Anterior cingulate cortex (tissue), 58 donors: ENCODE measurements at places on chromosomes 3 and 15.

DNA sequence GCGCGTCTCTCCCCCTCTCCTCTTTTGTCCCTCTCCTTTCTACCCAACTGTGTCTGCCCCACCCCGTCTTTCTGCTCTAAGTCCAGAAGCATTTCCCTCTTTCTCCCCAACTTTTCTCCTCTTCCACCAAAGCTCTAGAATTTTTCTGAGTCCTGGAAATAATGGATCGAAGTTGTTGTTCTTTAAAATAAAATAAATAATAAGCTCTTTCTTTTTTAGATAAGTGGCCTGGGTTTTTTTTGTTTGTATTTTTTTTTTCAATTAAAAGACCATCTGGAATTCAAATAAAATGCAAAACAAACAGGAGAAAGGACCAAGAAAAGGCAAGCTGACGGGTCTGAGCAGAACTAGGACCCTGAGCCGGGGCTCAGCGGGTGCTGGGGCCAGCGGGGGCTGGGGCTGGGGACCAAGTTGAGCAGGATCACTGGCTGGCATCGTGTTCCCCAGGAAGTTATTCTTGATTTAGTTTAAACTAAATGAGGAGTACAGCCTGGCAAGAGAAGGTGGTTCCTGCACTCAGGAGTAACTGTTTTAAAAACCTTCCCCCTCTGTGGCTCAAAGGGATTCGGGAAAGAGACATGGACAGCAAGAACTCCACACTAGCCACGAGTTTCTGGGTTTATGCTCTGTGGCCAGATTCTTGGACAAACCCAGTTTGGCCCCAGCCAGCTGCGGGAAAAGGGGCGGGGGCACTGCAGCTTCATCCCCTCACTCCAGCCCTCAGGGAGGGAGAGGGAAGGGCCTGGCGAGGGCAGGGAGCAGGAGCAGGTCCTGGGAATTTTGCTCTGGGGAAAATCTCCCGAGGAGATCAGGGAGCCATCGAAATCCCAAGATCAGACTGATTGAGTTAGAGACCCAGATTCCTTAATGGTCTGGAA is 8.4 kb downstream of the GATA2 start:
- no peak for DNase-seq

DNA sequence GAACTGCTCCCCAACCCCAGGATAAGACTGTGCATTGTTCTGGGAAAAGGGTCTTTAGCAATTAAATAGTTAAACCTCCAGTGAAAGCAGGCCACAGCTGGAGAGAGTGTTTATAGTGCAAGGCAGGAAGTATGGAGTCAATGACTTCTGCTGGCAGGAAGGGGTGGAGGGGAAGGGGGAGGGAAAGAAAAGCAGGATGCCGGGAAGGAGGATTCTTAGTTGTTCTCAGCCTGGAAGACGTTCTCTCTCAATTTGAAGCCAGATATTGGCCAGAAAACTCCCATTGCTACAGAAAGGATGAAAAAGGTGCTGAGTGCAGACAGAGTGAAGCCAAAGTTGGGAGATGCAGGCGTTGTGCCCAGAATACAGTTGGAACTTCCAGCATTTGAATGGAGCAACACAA is 35.7 kb upstream of the ACTL6A start:
- DNase-seq, result no peak

DNA sequence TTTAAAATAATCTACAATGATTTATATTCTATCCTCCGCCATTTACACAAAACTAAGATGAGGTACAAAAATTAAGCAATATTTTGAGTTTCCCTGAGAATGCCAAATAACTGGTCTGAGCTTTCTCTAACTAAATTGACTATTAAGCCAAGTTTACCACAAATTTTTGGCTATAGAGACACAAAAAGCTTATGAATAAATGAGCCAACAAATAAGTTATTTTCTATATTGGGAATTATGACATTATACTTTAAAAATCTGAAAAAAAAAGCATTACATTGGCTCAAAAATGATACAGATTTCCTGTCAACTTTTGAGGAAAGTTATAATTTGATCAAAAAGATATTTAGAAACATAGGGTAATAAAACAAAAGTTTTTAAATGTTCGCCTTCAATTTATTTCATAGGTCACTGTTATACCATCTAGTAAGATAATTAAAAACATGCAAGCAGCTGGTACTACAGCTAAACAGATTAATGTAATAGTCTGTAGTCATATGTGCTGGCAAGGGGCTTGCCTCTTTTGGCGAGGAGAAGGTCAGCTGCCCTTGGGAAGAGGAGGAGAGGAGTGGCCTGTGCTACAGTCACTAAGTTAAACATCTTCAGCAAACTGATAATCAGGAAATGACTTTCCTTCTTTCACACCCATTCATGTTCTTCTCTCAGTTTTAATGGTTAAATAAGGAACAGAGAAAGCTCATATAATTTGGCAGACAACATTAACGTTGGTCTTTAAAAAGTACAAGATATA is 318.5 kb downstream of the TBC1D5 start:
- no peak for DNase-seq

DNA sequence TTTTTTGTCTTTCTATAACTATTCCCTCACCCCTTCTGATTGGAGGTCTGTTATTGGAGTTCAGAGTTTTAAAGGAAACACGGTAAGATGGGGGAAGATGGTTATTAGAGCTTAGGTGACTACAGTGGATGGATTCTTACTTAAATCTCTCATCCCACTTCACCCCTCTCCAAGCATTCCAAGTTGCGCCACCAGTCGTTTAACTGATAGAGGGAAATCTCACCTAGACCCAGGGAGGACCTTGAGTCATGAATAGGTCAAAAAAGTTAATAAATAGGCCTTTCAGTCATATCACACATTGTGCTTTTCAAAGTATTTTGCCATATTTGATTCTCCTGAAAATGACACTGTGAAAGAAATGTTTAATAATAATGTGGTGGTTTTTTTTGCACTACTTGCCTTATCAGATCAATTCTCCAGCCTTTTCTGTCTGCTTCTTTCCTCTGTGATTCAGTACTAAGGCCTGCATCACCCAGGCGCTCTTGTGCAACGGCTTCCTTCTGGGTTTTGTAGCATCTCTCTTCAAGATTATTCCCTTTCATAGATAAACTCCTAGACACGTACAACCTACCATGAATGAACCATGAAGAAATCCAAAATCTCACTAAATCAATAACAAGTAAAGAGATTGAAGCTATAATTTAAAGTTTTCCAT is 100.4 kb upstream of the TGFBR2 start:
- no peak for DNase-seq

GRCh38 chr3:114804099-114804498 is 343.0 kb downstream of the ZBTB20 start:
- DNase-seq, result no peak

- DNase-seq, result no peak
These were observed 48.8 kb upstream of the PLSCR5 start for GRCh38 chr3:146653978-146654377.
